ENCODE measurements at places on chromosomes 5 and 9.

GRCh38 chr5:150694612-150695011 lies 6.2 kb downstream of the RBM22 start:
- DNase-seq = peak; percentile 92

GRCh38 chr5:58503390-58504046 lies 12.3 kb downstream of the GAPT start:
- no peak for DNase-seq

DNA sequence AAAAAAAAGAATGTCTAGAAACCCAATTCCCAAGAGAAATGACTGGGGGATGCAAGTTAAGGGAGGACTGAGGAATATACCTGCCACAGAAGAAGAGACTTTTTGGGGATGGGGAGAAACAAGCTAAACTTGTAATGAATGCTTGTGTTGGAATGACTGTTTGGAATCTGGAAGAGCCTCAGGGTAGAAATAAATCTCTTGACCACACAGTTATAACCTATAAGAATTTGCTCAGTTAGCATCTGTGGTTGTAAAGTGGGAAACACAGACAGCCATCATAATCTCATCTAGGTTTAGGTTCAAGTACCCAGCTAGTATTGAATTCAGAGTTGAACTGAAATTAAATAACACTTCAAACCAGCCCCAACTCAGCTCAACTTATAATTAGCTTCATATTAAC lies 678.3 kb upstream of the CHD1 start:
- no peak for DNase-seq

DNA sequence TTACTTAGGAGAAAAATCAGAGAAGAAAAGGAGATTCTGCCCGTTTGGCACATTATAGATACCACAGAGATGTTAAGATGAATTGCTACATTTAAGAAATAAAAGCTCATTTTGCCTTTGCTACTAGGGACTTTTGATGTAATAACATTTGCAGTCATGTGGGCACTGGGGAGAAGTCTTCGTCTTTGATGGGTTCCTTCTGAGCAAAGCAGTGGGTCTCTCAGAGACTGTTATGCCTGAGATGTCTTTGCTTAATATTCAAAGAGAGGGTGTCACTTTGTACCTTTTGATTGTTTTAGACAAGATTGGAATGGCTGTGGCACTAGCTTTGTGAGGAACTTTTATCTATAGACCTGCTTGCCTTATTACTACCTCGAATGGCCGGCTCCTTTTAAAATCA lies 25.0 kb downstream of the SLC25A25 start:
- DNase-seq = no peak

DNA sequence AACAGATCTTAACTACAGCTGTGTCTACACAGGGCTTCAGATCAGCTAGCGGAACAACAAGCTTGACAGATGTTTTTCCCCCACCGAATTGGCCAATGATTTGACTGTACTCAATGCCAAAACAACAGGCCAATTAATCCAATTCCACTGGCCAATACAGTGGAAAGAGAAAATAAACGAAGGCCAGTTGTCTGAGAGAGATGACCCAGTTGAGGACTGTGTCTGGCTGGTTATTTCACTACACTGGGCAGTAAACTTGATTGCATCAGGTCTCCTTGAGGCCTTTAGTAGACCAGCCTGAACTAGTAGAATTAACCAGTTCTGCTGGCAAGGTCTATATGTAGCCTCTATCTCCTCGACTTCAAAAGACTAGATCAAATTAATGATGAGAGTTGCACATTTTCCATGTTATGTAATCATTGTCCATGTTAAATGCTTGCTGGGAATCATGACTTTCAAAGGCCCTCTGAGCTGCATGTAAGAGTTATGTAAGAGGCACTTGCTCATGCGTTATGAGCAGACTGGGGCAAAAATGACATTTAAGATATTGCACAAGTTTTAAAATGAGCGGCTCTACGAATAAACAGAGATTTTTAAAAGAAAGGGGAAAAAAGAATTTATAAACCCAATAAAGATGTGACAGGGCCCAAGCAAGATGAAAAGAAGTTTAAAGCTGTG lies 28.3 kb downstream of the SMIM23 start:
- DNase-seq = no peak

DNA sequence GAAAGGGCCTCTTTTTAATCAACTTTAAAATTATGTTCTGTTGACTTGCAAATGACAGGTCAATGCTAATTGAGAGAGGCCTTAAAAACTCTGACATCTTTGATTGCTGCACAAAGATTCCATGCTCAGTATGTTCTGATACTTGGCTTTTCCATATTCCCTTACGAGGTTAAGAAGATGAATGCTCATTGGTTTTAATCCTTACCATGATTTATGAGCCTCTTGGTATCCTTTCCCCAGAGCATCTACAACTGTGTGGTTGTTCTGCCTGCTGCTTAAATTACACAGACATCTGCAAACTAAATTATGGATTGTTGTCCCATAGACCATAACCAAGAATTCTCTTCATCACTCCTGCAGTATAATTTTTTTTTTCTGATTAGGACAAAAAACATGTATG lies 352.6 kb downstream of the CDH12 start:
- no peak for DNase-seq

- no peak for DNase-seq
Measured at GRCh38 chr5:150571836-150572235, 63.9 kb downstream of the NDST1 start.

GRCh38 chr9:129137292-129138143 lies 26.3 kb downstream of the PTPA start:
- DNase-seq = no peak

DNA sequence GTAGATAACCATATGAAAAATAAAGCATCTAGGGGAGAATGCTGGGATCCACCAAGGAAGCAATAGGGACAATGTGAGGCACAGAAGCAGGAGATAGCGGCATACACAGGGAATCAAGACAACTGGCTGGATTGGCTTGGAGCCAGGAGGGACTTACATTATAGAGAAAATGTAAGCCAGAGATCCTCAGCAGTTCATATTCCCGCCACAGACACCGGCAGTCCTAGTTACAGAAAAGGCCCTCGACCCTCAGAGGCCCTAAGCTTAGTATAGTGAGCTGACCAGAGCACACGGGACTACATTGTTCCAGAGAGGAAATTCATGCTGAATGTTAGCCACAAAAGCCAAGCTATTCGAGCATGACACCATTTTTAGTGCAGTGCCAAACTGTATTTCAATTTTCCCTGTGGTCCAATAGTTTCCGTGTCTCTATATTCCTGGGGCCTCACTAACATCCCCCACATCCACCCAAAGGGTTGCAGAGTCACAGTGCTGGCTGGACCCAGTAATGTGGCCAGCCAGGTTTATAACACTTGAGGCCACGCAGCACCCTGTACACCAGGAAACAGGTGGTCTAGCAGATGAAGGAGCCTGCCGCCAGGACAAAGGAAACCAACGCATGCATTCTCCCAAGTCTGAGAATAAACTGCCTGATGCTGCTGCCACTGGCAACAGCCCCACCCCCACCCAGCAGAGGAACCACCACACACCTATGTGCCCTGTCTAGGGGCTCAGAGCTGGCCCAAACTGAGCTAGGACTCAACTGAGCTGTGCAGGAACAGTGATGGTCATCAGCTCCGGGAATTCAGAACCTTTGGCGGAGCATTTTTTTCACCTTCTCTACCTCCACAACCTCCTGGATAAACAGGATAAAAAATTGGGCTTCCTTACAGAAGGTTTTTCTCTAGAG lies 693.2 kb upstream of the CHD1 start:
- DNase-seq = no peak

DNA sequence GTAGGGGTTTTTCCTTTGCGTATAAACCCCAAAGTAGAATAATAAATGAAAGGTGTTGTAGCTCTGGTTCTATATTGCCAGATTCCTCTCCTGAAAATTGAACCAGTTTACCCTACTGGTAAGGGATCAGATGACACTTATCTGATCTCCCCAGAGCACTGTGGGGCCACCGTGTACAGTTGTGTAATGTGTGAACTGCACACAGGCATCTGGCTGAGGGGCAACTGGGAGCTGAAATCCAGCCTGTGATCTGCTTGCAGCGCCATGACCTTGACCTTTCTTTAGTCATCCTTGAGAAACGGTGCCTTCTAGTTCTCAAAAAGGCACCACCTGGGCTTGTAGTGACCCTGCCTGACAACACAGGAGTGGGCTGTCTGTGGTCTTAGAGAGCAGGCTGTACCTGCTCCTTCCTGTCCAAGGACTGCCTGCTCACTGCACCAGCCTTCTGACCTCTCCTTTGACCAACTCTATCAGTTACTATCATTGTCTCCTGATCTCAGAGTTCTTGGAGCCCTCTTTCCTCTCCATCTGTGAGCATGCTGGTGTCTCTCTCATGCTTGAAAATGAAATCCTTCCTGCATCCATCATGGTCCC lies 40.2 kb downstream of the PDE6A start:
- DNase-seq = peak; percentile 49

DNA sequence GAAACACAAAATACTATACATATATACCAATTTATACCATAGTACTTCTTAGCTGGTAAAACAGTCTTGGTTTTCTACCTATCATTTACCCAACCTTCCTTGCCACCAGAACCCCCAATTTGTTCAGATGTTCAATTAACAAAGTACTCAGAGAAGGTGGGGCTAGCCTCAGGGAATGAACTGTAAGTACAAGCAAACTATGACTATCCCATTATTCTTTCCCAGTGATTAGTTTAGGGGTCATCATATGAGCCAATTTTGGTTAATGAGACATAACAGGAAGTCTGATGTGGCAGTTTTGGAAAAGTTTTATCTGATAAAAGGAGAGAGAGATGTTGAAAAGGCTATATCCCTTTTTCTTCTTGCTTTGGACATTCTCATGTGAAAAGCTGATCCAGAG lies 125.8 kb downstream of the DTWD2 start:
- no peak for DNase-seq

GRCh38 chr9:91001146-91001611 lies 199.6 kb downstream of the SYK start:
- peak; percentile 6 for DNase-seq

- no peak for DNase-seq
Measured at GRCh38 chr5:31733371-31733770, 94.4 kb downstream of the PDZD2 start.

- DNase-seq = no peak
Measured at GRCh38 chr5:60520451-60521227, 179.3 kb downstream of the DEPDC1B start.

DNA sequence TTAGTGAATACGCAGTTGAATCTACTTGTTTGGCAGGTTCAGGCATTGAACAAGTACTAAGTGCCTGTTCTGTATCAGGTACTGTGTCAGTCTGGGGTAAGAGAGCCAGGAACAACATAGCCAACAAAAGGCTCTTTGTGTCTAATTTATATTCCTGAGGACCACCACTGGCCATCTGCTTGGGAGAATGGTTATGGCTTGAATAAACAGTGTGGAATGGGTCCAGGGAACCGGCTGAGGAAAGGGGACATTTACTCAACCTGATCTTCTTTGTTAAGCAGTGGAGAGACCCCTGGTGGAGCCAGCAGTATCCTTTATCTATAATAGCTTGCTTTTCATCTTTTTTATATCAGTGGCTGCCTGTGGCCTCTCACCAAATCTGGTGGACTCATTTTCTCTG lies 38.6 kb downstream of the EXOSC2 start:
- DNase-seq = no peak

DNA sequence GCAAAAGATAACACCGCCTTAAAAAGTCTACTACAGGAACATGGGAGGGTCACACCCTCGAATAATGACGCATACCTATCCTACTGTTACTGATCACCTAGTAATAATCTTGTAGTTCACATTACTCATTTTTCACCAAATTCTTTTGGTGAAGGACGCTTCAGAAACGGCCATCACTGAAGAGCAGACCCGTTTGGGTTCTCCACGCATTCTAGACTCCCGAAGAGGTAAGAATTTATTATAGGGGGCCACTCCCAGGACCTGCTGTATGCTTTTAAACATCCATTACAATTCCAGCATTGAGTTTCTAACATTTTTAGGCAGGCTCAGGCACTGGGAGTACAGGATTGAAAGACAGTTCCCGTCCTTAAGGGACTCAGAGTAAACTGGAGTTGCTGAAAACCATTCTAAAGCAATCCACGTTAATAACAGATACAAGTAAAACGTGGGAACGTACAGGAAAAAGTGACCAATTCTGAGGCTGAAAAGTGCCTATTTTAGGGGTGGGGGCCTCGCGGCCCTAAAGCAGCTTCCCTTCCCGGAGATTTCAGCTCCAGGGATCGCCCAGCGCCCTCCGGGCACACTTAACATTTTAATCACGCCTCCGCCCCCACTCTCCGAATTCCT lies at the start of gene FER:
Gene FER (plus strand): TSS at position 124 of the 627 bp plus-strand sequence. CDS start 50,286 bp downstream, outside the sequence.
- DNase-seq = peak; percentile 90

DNA sequence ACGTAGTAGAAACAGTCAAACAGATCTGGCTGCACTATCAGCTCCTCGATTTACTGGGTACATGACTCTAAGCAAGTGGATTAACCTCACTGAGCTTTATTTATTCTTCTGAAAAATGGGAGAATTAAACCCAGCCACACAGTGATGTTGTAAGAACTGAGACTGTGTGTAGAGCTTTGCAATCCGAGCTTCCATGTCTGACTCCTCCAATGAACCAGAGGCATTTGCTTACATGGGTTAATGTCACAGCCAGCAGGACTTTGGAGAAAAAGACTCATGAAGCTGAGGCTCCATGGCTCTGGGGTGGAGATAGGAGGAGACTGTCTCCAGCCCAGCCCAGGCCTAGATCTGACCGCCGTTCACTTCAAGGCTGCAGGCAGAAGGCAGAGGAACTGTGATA lies 201.3 kb downstream of the CDK5RAP2 start:
- DNase-seq = no peak

- DNase-seq = no peak
Measured at GRCh38 chr5:142784401-142784955, 14.3 kb downstream of the ARHGAP26 start.

- no peak for DNase-seq
Measured at GRCh38 chr9:131650254-131650653, 89.6 kb downstream of the RAPGEF1 start.

DNA sequence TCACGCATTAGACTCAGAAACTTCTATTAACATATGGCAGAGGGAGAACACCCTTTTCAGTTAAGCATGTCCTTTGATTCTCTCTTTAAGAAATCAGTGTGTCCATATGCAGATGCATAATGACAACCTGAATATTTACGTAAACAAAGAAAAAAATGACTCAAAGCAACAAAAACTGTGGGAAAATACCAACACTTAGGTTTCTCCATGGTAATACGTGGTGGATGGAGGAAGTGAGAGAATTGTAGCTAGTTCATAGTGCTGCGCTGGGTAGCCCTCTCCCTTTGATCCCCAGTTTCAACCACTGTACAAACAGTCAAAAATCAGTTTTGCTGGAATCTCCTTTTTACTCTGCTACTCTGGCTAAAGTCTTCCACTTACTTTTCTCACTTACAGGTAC lies 2.0 kb upstream of the MAP3K1 start:
- no peak for DNase-seq

DNA sequence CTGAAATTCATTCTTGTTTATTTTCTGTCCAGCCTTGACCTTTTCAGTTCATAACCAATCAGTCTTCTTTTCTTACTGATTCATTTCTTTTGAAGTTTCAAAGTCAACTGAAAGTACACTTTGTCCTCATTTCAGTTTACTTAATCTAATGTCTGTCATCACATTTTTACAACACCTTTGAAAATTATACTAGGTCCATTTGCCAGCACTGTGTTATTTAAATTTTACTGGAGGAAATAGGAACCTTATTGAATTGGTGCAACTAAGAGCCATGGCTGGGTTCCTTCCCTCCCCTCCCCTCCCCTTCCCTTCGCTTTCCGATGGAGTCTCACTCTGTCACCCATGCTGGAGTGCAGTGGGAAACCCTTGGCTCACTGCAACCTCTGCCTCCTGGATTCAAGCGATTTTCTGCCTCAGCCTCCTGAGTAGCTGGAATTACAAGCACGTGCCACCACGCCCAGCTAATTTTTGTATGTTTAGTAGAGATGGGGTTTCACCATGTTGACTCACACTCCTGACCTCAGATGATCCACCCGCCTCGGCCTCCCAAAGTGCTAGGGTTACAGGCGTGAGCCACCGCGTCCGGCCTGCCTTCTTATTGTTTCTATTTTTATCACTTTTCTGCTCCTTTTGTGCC lies 6.3 kb downstream of the RMI1 start:
- peak; percentile 40 for DNase-seq
